NCI-H524 (cell line): ENCODE measurements at places on chromosomes 2 and 18.

- no peak for DNase-seq
Measured at GRCh38 chr2:39805936-39806608, 27.0 kb upstream of the THUMPD2 start.

- no peak for DNase-seq
Measured at GRCh38 chr2:239577935-239578334, 177.1 kb upstream of the HDAC4 start.

- DNase-seq, result no peak
Measured at GRCh38 chr18:35029770-35030169, 11.4 kb upstream of the MAPRE2 start.

DNA sequence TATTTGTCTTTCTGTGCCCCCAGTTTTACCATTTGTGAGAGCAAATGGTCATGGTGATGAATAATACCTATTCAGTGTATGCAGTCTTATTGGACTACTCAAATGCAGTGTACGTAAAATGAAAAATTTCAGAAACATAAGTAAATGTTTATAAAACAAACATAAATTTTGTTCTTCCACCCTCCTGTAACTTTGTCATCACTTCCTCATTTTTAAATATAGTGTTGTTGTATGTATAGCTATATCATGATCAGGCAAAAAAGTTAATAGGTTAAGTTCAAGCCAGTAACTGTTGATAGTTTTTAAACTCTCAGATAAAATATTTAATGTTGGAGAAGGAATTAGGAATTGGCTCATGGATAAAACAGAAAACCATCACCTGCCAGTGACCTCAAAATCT, 93.2 kb downstream of the KLF7 start:
- DNase-seq, result no peak

DNA sequence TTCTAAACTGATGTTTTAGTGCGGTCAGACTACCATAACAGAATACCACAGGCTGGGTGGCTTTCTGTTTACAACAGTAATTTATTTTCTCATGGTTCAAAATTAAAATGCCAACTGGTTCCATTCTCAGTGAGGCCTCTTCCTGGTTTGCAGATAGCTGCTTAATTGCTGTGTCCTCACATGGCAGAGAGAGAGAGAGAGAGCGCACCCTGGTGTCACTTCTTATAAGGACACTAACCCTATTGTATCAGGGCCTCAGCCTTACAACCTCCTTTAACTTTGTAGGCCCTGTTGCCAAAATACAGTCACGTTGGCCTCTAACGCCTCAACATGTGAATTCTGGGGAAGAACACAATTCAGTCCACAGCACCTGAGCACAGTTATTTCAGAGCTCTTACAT, 37.5 kb upstream of the ZNF385B start:
- DNase-seq, result peak; percentile 46

DNA sequence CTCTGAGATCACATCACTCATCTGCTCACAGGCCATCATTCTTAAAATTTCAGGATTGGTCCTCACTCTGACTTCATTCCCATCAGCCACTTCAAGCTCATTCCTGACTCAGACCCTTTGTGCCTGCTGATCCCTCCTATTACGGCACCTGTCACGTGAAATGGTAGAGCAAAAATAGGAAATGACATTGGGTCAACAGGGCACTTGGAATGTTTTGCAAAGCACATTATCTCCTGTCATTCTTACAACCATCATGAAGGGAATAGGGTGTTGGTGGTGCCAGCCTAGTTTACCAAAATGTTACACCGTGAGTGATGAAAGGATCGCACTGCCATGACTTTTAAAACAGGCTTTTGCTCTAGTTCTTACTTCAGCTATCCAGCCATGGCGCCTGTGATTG, 61.1 kb downstream of the EIF5B start:
- no peak for DNase-seq

DNA sequence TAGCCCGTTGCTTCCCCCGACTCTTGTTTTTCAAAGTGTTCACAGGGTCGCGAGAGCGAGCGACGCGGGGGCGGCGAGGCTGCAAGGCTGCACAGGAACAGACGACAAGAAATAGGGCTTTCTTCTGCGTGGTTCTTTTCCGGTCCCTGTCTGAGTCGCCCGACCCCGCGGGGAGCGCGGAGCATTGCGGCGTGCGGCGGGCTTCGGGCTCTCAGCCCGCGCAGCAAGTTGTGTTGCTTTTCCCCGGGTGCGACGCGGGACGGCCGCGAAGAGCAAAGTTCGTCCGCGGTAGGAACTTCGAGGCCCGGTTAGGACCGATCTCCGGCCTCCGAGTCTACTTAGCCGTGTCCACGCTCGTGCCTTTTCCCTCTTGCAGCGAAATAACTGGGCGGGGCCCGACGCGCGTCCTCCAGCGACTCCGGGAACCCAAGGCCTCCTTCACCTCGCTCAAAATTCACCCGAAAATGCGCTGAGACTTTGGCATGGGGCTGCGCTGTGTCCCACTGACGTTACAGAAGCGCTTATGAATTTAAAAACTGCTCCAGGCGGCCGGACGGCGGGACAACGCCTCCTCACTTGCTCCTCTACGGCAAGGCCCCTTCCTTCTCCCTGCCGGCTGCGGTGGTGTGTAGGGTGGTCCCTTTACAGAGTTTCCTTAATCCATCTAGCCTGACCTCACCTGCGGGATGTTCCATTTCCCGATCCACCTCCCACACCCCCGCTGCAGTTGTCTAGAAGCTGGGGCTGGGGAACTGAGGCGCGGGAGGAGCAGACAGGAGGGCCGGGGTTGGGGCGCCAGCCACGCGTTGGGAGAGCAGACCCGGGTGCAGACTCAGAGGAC, 1.5 kb upstream of the BCL2L11 start:
- DNase-seq, result peak; percentile 32

- no peak for DNase-seq
Measured at GRCh38 chr2:177325554-177325953, 61.0 kb upstream of the NFE2L2 start.

GRCh38 chr2:193187816-193188215, 993.1 kb upstream of the TMEFF2 start:
- DNase-seq, result no peak
